ENCODE measurements at places on chromosomes 1 and 21. TPM values are rescaled to one million over a fixed set of nuclear protein-coding genes. Genes with fewer than 3 reads are reported as not detected.

- no peak for DNase-seq
These were observed 8.7 kb downstream of the TOR3A start for GRCh38 chr1:179090522-179090921.

- DNase-seq = no peak
These were observed 25.2 kb downstream of the CCN1 start for GRCh38 chr1:85605484-85606413.

- no peak for DNase-seq
These were observed 85.6 kb upstream of the ZP4 start for GRCh38 chr1:237976331-237976730.

DNA sequence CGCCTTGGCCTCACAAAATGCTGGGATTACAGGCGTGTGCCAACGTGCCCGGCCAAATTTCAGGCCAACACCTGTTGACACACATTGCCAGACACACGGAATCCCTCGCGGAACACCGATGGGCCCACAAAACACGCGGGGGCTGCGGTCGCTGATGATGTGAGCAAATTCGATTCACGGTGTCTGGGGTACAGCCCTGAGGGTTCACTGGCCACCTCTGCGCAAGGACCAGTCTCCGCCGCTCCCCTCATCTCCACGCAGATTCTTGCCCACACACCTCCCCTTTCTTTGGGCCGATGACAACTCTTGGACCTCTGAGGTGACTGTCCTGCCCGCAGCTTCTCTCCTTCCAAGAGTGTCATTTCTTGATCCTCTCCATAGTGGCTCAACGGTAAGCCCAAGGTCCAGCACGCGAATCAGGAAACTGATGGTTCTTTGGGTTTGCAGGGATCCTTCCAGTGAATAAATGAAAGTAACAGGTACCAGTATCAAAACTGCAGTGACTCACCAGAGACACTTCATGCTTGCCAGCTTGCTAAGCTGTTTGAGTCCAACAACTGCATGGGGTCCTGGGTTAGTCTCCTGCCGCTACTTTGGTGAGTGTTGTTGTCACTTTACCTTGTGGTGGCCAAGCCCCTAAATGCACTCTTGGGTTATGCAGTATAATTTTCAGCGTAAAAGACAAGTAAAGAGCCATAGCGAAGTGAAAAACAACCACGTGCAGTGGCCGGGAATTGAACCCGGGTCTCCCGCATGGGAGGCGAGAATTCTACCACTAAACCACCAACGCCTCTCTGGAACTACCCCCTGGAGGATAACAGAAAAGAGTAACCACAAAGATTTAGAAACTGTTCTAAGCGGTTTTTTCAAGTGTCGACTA is 11.0 kb upstream of the RNU1-3 start:
- DNase-seq = peak; percentile 65

- no peak for DNase-seq
These were observed 74.3 kb downstream of the ETS2 start for GRCh38 chr21:38879912-38880576.

- peak; percentile 75 for DNase-seq
These were observed 33.8 kb upstream of the RPL11 start for GRCh38 chr1:23657659-23658275.

ZDHHC18 gene
- total RNA-seq = 26.2 TPM

Measured in upper lobe of right lung (tissue), 1 donor.